M059J (cell line): ENCODE measurements at places on chromosomes 16 and 17. TPM values are rescaled to one million over a fixed set of nuclear protein-coding genes. Genes with fewer than 3 reads are reported as not detected.

DNA sequence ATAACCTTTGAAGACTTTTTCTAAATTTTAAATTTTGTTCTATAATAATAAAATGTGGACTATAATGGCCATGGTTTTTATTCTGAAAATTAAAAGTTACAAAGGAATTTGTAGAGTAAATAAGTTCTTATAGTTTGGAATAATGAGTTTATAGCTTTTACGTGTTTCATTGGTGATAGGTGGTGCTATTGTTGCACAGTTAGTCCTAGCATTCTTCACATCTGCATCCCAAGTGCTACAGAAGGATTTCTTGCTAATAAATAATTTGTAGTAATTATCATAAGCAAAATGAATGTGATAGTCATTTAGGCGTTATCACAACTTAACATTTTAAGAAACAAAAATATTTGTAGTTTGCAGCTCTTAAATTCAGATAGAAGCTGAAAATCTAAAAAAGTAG is 67.9 kb downstream of the BCAS3 start:
- DNase-seq = peak; percentile 3

- DNase-seq = no peak
Observed at GRCh38 chr16:28537964-28538732, 626 bp downstream of the NUPR1 start.

DNA sequence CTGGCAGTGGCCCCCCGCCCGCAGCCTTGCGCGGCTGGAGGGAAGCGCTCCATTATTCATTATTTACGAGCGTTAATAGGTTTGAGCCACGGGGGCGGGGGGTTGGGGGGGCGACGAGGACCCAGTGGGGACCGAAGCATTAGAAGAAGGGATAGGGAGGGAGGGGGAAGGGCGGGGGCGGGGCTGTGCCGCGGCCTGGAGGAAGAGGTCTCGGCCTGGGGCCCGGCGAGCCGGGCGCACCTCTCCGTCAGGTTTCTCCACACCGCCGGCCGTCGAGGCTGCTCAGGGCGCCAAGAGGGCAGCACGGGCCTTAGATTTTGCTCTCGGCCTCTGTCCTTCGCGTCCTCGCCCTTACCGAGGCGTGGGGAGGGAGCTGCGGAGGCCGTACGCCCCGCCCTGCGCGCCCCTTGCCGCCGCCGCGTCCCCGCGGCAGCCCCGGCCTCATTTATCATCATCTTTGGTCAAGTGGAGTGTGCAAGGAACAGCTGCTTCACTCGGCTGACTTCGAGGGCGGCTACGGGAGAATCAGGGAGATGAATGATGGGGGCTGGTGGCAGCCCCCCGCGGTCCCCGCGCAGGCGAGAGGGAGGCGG is 54.2 kb downstream of the SREBF1 start:
- DNase-seq = peak; percentile 31

DNA sequence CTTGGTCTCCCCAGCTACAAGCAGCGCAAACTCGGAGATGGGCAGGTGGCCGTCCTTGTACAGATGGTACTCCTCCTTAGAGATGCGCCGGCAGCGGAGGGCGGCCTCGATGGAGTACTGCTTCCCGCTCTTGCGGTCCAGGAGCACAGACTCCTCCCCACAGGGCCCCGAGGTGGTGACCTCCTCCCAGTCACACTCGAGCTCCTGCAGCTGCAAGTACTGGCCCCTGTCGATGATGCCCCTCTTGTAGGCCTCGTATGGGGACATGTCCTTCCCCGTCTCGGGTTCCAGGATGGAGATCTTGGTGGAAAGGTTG is 7.2 kb downstream of the CDK3 start:
- no peak for DNase-seq

GRCh38 chr17:81656835-81657234 is 493 bp upstream of the PDE6G start:
- DNase-seq = no peak

DNA sequence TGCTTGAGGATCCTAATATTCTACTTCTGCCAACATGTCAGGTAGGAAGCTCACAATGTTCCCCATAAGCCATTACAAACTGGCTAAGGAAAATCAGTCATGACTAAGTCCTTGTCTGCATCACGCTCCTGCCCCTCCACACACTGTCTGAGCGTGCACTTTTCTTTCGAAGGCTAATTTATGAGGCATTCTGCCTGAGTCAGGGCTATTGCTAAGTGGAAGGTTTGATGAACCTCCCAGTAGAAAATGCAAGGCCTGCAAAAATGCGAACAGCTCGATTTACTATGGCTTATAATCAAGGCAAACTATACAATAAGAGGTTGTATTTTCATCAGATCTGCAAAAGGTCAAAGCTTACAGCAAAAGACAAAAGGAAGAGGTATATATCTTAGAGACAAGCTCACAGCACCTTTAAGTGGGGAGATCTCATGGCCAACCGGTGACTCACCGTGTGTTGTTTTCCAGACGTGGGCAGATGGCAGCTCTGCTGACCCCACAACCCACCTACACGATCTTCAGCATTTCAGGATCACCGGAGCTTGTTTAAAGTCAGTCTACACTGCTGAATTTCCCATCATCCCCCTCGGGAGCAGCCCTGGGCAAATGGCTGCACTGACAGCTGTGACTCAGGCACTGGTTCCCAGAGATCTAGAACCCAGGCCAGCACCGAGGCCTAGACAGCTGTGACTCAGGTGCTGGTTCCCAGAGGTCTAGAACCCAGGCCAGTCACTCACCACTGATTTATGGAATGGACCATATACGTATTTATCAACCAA is 26.1 kb downstream of the MEAK7 start:
- DNase-seq = peak; percentile 79

GRCh38 chr16:3762107-3762750 is 44.9 kb upstream of the TRAP1 start:
- DNase-seq = no peak

GRCh38 chr16:77396461-77396860 is 38.4 kb downstream of the ADAMTS18 start:
- DNase-seq = no peak

GRCh38 chr16:49513040-49513439 is 139.4 kb downstream of the C16orf78 start:
- DNase-seq = peak; percentile 24

GRCh38 chr17:59346341-59346740 is 14.9 kb downstream of the YPEL2 start:
- no peak for DNase-seq

- peak; percentile 58 for DNase-seq
Observed at GRCh38 chr16:64952177-64952576, 169.7 kb downstream of the CDH11 start.

DNA sequence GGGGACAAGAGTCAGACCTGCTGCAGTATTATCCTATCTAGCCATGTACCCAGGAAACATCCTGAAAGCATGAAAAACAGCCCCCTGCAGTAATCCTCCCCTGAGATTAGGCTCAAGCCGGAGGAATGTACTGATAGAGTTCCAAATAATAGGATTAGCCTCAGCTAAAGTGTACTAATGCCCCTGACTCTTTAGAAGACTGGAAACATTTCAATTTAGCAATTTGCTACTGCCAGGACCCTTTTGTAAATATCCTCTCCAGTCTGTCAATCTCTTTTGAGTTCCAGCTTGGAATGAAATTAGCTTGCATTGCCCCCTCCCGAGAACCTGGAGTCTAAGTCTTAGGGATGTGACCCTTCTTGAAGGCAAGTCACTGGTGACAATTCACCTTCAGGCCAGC is 110.8 kb upstream of the DNAH9 start:
- DNase-seq = no peak

- DNase-seq = no peak
Observed at GRCh38 chr17:14745541-14745940, 444.7 kb downstream of the HS3ST3B1 start.

GRCh38 chr17:12406623-12407215 is 259.0 kb upstream of the MYOCD start:
- peak; percentile 26 for DNase-seq

DNA sequence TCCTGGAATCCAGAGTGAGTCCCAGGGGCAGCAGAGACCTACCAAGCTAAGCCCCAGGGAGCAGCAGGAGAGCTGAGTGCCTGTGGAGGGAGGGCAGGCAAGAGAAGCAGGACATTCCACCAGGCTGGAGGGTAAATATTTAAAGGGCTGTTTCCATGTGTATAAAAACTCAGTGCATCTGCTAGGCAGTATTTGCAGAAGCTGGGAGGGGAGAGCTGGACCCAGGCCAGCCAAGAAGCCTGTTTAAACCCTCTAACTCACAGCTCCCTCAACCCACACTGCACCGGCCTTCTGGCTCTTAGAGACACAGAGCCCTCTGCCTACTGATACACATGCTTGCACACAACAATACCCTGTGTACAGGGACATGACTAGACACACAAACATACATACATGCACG is 22.5 kb upstream of the TMEM132E start:
- no peak for DNase-seq

- DNase-seq = no peak
Observed at GRCh38 chr16:87601401-87601981, 817 bp upstream of the JPH3 start.

GRCh38 chr17:79874329-79874981 is 35.2 kb upstream of the CBX4 start:
- DNase-seq = peak; percentile 45

DNA sequence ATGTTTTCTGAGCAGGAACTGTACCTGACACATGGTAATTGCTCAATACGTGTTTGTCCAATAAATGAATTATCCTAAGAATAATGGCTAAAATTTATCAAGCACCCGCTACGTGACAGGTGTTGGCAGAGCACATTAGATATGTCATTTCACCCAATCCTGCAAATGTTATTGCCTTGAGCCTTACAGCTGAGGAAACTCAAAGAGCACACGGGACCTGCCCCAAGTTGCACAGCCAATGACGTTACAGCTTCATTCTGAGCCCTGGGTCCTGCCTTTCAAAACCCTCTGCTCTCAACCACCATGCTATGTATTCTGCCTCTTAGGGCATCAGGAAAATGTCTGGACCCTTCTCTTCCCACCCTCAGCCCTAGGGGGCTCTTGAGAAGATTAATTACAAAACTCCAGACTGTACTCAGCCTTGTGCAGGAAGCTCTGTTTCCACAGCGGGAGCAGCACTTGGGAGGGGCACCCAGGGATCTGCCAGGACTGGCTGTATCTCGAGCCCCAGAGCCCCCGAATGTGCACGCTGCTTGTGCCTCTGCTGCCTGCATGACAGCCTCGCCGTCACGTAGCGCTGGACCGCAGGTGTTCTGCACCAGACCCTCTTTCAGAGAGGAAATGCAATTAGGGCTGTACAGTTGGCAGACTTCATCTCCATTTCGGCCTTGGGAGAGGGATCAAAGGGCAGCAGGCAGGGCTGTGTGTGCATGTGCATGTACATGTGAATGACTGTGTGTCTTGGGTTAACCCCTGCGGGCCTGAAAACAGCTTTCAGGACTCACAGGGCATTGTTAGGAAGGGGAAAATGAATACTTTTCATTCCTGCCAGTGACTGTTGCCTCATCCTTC is 71.6 kb downstream of the GPR139 start:
- DNase-seq = no peak

DNA sequence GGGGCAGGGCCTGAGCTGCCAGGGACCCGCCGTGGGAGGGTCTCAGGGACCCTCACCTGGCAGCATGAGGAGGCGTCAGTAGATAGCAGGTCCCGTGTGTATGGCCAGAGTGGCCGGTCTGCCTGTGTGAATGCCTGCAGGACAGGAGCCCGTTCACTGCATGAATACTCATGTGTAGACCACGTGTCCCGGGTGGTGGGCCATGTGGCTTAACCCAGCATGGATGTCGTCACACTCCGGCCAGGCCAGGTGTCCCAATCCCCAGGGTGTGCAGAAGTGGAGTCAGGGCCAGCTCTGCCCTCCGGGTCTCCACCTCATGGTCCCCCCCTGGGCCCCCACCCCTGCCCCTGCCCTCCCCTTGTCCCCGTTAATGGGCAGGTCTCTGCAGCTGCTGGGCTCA is 53.7 kb downstream of the BAHCC1 start:
- no peak for DNase-seq

DNA sequence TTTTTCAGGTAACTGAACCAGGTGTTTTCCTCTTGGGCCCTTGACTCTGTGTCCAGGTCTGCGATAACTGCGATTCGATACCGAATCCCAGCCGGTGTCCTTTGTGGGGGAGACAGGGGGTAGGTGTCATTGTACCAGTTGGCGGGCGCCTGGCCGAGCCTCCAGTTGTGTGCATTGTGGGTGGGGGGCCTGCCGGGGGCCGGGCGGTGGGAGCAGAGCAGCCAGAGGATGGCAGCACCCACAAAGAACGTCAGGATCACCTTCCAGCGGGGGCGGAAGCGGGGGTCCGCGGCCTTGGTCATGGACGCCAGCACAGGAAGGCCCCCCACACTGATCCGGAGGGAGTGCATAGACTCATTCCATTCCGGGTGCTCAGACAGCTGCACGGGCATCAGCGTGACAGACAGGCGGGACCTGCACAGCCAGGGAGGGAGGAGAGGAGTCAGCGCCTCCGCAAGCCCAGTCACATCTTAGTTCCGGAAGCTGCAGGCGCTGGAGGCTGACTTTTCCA is 12.3 kb downstream of the CANT1 start:
- DNase-seq = no peak

DNA sequence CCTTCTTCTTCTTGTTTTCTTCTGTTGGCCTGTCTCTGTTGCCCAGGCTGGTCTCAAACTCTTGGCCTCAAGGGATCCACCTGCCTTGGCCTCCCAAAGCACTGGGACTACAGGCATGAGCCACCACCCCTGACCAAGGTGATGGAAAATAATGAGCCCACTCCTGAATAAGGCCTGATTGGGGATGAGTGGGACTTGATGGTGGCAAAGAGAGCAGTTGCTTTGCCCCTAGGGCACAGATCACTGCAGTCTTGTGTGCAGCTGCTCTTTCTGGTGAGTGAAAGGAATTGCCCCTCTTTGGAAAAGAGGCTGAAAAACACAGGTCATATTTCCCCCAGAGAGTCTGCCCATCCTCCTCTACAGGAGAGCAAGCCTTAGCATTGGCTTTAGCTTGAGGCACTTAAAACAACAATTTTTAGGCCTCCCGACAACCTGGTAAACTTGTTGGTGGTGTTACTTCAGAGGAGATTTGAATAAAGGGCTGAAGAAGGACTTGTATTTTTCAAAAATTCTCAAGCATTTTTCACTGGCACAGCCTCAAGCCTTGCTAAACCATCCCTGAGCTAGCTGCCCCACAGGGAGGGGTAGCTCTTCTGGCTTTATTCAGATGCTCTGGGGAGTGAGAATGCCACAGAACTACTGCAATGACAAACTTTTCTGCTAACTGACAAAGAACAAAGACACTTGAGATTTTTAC is 6.1 kb upstream of the PDP2 start:
- DNase-seq = peak; percentile 83

DNA sequence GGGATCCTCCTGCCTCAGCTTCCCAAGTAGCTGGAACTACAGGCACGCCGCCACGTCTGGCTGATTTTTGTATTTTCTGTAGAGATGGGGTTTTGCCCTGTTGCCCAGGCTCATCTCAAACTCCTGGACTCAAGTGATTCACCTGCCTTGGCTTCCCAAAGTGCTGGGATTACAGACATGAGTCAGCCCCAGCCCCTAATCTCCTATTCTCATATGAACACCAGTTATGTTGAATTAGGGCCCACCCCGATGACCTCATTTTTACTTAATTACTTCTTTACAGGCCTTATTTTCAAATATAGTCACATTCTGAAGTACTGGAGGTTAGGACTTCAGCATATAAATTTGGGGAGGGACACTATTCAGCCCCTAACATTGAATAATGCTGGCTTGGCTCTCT is 49.2 kb downstream of the ZNRF1 start:
- DNase-seq = peak; percentile 53

- DNase-seq = no peak
Observed at GRCh38 chr16:49496656-49497055, 123.1 kb downstream of the C16orf78 start.

GRCh38 chr16:20897922-20898321 is 2.2 kb downstream of the DCUN1D3 start:
- no peak for DNase-seq

TBC1D28 gene
- total RNA-seq = not detected in 2 replicates

CDRT15 gene
- total RNA-seq = not detected in 2 replicates

HEXIM1 gene
- 3.4 and 8.0 TPM in 2 replicates for total RNA-seq

RTN4RL1 gene
- 0.12 and 0.67 TPM in 2 replicates for total RNA-seq

SHBG gene
- not detected in 2 replicates for total RNA-seq

TERB1 gene
- not detected in 2 replicates for total RNA-seq

GAS2L2 gene
- total RNA-seq = not detected in 2 replicates

TK1 gene
- 107 and 150 TPM in 2 replicates for total RNA-seq
